Frontal cortex (tissue), 4 donors: ENCODE measurements at places on chromosomes 11 and 22. TPM values are rescaled to one million over a fixed set of nuclear protein-coding genes. Genes with fewer than 3 reads are reported as not detected.

BRSK2 gene
- 35.9 TPM for total RNA-seq

FGF3 gene
- total RNA-seq, result not detected

ACTN3 gene
- total RNA-seq, result not detected

APOA5 gene
- total RNA-seq, result not detected

ANO9 gene
- not detected for total RNA-seq

DNA sequence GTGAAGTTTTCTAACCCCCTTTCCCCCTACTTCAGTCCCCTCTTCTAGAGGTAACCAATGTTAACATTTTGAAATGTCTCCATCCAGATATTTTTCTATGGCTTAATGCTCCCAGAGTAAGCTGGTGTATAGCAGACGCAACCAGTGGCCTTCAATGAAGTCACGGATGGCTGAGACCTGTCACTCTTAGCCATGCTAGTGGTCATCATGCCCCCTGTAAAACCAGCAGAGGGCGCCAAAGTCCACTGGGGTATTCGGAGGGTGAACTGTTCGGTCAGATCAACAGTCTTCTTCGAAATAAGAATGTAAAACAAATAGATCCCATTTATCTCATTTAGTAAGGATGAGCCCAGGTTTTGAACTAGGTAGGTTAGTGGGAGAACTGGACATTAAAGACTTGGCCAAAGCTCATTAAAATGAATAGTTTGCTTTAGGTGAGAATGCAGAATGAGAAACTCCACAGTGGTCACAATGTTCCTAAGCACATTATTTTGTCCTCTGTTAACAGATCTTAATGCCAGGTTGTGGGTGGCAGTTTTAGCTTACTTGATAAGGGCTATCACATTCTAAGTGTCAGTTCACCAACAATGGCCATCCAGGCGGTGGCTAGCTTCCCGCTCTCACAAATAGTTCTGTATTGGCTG is 8.6 kb upstream of the MMP8 start:
- no peak for DNase-seq

- no peak for DNase-seq
Observed at GRCh38 chr11:130089674-130090073, 20.0 kb downstream of the APLP2 start.

GRCh38 chr11:109507836-109508561 is 86.0 kb downstream of the C11orf87 start:
- no peak for DNase-seq

DNA sequence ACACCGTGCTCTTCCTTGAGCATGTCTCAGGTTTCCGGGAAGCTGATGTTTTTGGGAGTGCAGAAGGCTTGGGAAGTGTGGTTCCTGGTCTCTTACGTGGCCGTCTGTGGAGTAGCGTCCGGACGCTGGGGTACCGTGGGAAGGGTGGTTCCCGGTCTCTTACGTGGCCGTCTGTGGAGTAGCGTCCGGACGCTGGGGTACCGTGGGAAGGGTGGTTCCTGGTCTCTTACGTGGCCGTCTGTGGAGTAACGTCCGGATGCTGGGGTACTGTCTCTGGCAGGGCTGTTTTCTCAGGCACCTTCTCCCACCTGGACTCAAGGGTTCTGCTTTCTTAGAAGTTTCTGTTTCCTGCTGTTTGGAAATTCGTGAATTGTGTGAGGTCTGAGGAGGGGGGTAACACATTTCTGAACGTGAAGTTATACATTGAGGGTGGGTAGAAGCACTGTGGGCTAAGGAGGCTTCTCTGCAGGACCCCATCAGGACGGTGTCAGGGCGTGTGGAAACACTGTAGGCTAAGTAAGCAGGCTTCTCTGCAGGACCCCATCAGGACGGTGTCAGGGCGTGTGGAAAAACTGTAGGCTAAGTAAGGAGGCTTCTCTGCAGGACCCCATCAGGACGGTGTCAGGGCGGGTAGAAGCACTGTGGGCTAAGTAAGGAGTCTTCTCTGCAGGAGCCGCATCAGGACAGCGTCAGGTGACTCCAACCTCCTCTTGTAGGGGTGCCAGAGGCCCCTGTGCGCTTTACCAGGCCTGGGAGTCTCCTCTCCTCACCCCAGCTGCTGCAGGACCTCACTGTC is 5.3 kb upstream of the IFITM3 start:
- no peak for DNase-seq

DNA sequence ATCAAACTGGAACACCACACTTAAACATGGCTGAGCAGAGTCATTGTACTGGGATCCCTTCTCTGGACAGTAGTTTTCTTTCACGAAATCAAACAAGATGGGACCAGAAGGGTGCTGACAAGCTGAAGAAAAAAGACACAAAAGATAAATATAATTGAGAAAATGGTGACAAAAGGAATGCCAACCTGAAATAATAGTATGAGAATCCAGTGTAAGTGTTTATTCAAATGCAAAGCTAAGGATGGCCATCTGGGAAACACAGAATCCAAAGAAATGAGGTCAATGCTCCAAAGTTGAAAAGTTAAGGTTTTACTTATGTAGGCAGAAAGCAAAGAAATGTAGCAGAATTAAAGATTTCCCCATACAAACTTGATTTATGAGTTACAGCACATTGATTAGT is 5.3 kb upstream of the OR52E5 start:
- no peak for DNase-seq

- no peak for DNase-seq
Observed at GRCh38 chr22:27251563-27251962, 550.0 kb downstream of the MN1 start.

GRCh38 chr11:118180300-118180703 is 3.9 kb upstream of the SCN2B start:
- DNase-seq, result peak; percentile 58

GRCh38 chr22:39661842-39662685 is 91.5 kb downstream of the CACNA1I start:
- no peak for DNase-seq

DNA sequence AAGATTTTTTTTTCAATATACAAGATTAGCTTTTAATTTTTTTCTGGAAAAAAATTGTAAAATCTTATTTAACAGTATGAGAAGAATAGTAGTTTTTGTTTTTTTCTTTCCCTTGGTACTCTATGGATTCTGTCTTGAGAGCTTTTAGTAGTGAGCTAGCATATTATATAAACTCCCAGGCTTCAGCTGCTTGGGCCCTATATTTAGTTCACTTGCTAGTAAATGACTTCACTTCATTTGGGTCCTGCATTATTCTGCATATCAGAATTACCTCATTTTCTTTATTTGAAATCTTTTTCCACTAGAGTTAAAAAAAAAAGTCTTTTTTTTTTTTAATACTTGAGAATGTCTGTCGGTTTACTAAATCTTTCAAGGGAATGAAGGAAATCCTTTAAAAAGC is 33.1 kb downstream of the HIPK3 start:
- DNase-seq, result peak; percentile 22

DNA sequence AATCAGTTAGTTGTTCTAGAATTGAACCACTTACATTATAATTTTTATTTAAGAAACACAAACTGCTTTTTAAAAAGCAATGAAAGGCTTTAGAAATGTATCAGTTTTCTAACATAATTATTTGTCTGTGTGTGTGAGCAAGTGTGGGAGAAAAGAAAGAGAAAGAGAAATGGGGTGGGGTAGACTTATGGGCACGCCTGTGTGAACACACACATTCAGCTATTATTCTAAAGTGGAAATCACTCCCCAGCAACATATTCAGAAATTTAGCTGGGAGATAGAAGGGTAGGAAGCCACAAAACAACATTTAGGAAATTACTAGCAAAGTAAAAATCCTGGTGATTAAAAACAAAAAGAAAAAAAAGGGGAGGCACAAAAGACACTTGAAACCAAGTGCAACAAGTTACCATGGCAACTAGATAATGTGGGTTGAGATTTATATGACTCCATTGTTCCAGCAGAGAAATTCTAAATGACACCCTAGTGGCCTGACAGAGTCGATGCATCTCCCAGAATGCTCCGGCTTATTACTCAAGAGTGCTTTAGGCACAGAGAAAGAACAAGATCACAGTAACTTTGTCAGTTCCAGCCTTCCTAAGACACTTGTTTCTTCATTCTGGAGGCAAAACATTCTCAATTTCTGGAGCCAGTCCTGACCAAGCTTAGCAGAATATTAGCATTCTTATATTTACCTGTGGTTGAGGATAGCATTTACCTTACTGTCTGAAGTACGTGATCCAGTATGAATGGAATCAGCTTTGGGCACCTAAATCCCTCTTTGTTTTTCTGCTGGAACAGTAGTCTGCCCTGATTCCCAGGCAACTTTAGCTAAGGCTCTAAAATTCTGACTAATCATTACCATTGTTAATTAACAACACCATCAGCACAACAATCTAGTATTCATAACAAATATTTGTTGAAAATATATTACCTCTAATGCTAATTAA is 444.4 kb downstream of the DLG2 start:
- DNase-seq, result peak; percentile 24

DNA sequence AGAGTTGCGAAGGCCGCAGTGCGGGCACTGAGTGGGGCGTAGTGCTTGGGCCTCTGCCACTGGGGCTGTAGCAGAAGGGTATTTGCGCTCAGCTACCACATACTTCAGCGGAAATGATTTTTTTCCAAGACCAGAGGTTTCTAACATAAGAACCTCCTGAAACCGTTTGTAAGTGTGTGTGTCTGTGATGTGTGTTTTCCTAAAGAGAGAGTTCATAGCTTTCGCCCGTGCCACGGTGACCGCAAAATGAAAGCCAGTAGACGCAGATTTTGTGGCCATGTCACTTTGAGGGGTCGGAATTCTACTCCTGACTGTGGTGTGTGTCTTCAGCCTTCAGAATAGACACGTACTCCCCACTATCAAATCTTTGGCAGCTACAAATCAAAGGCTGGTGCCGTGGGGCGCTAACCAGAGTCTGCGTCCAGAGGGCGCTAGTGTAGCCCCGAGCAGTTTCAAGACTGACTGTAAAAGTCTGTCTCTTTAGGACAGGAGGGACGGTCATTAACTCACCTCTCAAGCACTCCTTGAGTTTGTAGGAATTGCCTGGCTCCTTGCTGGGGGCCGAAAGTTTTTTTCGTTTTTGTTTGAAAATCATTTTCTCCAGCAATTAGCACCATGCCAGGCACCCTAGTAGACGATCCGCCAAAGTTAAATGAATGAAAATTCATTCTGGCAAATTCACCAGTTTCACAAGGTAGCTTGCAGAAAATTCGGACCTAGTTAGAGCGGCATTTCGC is 2.5 kb upstream of the CALCA start:
- no peak for DNase-seq

DNA sequence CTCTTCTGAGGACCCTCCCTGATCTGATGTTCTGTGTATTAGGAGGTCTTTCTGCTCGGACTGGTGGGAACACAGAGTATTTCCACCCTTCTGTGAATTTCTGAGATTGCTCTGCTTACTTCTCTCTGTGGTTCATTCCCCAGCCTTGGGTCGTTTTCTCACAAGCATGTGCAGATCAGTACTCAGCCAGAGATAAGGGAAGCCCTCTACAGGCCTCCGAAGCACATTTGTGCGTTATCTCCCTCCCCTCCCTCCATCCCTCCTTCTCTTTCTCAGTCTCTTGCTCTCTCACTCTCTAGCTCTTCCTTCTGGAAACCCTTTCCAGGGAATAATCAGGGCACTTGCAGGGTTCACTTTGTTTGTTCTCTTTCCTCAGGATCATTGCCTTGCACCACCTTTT is 35.2 kb upstream of the TUB start:
- no peak for DNase-seq

GRCh38 chr22:50471197-50471847 is 3.5 kb downstream of the SBF1 start:
- DNase-seq, result peak; percentile 79

DNA sequence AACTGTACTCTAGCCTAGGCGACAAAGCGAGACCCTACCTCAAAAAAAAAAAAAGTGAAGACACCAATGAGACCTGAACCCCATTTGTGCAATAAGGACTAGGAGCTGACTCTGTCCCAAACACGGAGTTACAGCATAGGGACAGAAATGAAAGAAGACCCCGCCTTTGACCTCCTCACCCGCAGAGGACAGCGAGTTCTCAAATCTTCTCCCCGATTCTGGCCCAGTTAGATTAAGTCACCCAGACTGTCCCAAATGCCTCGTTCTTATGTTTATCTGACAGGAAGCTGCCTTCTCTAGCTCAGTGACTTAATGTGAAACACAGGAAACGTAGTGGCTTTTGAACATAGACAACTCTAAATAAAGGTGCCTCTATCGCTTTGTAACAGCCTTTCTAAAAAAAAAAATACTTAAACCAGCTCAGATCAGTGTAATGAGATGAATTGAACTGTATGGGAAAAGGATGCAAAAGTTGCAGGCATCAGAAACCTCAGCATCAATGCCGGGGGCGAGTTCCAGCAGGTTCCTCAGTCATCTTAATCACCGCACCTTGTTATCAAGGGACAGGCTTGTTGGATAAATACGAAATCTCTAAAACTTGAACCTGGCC is 10.6 kb downstream of the MYH9 start:
- no peak for DNase-seq

- DNase-seq, result no peak
Observed at GRCh38 chr11:71193431-71193830, 58.9 kb downstream of the SHANK2 start.

- DNase-seq, result no peak
Observed at GRCh38 chr11:16969010-16969999, 44.9 kb downstream of the PLEKHA7 start.

GRCh38 chr11:105718641-105719040 is 108.8 kb downstream of the GRIA4 start:
- DNase-seq, result no peak

DNA sequence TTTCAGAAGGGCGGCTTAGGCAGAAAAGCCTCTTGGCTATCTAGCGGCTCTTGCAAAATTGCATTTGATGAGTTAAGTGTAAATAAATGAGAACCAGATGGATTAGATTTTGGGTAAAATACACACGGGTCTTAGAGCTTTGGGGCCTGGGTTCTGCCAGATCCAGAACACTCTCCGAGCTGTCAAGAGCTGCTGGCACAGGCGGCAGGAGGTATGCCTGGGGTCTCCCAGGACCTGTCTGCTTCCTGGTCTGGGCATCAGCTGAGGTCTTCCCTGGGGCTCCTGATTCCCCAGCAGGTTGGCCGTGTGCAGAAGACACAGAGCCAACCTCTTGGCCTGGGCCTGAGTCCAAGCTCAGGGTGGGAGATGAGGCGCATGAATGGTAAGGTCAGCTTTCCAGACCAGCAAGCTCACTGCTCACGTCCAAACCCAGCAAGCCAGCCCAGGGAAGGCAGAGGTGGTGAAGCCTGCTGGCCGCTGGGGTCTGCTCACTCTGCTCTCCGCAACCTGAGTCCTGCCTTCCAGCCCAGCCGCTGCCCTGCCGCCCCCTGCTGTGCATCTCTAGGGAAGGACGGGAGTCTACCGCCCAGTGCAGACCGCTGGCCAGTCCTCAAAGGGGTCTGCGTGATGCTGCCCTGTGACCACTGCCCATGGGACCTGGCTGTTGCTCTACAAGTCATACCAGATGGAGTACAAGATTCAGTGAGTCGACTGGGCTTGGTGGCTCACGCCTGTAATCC is 44.9 kb downstream of the SCUBE1 start:
- no peak for DNase-seq

DNA sequence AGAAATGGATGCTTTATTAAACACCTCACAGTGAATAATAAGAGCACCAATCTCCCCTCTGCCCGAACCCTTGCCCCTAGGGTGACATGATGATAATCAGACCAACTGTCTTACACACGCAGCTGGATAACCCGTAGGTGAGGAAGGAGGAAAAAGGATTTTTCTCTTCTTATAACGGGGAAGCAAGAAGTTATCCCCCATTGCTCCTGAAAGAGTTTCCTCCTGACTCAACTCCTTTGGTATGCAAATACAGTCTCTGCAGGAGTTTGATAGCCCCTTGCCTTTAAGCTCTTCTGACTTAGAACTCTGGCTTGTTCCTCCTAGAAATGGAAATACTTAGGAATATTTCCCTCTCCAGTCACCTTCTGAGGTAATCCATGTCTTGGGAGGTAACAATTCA is 455.8 kb downstream of the TMEM135 start:
- DNase-seq, result no peak
